ENCODE measurements at places on chromosomes 13 and 19.
A peak's percentile ranks its signal among the peaks of the same experiment; 100 is the strongest.

GRCh38 chr13:101773062-101773461 is 320.6 kb downstream of the ITGBL1 start:
- no peak for DNase-seq

DNA sequence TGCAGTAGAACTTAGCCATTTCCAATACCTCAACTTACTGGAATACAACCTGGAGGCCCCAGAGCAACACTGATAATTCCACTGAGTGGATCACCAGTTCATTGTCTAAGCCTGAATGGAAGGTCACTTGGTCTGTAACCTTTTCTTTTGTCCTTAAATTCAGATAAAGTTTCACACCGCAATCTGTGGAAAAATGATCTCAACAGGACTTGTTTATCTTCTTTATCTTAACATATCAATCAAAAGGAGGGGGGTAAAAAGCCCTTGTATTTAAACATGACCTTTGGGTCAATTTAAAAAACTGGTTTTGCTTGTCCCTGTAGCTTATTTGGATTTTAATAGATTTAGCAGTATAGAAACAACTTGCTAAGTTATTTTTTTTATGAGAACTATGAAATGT is 21.6 kb downstream of the SAE1 start:
- no peak for DNase-seq

DNA sequence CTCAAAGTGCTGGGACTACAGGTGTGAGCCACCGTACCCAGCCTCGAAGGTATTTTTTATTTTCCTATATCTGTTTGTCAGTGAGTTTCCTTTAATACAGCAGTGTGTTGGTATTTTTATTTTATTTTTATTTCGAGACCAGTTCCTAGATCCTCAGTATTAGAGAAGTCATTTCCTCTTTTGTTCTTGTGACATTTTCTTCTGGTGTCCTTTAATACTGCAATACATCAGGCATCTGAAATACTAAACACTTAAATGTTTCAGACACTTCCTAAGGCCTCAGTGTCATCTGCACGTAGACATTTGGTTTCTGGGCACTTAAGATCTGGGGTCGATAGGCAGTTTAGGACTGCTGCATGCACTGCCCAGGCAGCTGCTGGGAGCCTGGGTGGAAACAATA is 22.5 kb downstream of the GATAD2A start:
- no peak for DNase-seq

- DNase-seq: no peak
These were observed 17.1 kb upstream of the PSMC4 start for GRCh38 chr19:39953915-39954314.

- DNase-seq: no peak
These were observed 361.5 kb downstream of the ENOX1 start for GRCh38 chr13:43425234-43425633.

- no peak for DNase-seq
These were observed 59.8 kb upstream of the C1QTNF9 start for GRCh38 chr13:24249624-24250023.

- peak; percentile 43 for DNase-seq
These were observed 699 bp downstream of the PTOV1 start for GRCh38 chr19:49851456-49852259.

DNA sequence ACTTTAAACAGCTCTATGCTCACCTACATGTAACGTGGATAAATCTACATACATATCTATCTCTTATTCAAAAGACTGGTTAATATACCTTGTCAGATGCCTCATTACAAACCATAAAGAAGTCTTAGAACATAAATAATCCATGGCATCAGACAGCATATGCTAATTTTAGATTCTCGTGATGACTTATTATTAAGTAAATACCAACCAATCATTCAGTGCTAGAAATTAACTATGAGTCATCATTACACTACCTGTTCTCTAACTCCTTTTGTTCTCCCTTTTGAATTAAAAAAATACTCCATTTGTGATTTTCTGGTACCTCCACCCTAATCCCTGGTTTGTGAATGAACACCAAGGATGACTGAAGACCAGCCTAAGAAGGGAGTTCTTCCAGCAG is 754.3 kb upstream of the ARGLU1 start:
- DNase-seq: no peak

GRCh38 chr13:30037306-30037705 is 186.9 kb upstream of the UBL3 start:
- no peak for DNase-seq

GRCh38 chr13:49410006-49410405 is 33.9 kb downstream of the CAB39L start:
- DNase-seq: no peak

DNA sequence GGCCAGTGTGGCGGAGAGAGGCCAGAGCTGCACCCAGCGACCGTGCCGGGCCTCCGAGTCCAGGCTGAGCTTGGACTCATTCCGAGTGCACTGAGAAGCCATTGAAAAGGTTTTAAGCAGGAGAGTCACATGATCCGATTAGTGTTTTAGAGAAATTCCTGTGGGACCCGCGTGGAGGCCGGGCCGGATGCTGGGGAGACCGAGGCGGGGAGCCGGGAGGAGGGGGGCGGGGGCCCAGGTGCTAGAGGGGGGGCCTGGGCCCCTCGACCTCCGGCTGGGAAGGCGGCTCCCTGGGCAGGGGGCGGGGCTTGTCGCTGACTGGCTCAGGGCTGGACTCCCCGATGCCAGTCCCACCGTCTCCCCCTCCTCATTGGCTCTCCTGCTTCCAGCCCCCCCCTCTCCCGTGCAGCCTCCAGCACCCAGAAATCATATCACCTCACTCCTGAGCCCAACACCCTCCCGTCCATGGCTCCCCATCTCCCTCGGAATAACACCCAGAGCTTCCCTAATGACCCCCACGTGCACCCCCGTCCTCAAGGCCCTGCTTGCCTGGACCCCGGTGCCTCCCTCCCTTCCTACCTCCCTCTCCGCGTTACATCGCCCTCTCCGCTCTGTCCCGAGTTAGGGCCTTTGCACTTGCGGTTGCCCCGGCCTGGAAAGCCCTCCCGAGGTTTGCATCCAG is 5.2 kb upstream of the ZNF579 start:
- peak; percentile 88 for DNase-seq

GRCh38 chr13:38888309-38888708 is 102.3 kb downstream of the STOML3 start:
- no peak for DNase-seq

DNA sequence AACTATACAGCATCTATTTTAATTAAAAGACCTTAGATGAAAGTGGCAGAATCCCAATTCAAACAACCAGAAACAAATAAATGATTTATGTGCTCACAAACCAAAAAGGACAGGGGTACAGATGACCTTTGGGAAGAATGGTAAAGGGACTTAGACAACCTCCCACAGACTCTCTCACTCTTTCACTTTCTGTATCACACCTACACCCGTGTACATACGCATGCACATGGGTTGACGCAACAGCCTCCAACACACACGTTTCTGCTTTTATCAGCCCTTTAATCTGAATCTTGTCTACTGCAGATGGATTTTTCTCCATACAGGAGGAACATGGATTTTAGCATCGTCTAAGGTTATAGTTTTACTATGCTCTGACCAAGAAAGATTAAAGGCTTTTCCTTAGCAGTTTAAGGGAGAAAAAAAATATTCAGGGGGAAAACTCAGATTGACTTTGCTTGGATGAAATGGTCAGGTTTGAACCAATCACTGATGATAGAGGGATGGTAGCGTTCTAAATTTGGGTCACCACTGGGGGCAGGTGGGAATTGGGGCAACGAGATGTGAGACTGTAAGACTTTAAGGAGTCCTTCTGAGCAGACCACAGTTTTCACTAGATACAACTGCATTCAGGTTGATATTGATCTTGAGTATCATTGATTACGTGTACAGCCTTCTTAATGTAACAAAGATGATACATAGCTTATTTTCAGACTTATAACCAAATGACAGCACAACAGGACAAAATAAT is 166.1 kb downstream of the ITGBL1 start:
- DNase-seq: no peak

GRCh38 chr13:23007426-23007825 is 173.4 kb upstream of the SGCG start:
- DNase-seq: no peak

All from NCI-H1417 (cell line).